Natural killer cell (primary cell): ENCODE measurements at places on chromosomes 6 and 20.

DNA sequence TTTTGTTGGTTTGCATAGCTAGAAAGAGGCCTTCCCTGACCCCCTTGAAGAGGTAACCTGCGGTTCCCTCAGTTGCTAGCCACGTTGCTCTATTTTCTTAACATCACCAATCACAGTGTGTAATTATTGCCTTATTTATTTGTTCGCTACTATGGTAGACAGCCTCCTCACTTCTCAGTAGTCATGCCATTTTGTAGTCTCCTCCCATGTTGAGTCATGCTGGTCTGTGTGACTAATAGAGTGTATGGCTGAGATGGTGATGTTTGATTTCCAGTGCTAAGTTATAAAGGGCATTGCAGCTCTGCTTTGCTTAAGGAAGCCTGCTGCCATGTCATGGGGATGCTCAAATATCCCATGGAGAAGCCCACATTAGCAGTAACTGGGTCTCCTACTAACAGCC is 236.6 kb upstream of the CHD6 start:
- DNase-seq, result no peak

- no peak for DNase-seq
These were observed 183.4 kb upstream of the AKAP12 start for GRCh38 chr6:151056230-151056907.

- no peak for DNase-seq
These were observed 153.1 kb downstream of the RCAN2 start for GRCh38 chr6:46338131-46338530.

DNA sequence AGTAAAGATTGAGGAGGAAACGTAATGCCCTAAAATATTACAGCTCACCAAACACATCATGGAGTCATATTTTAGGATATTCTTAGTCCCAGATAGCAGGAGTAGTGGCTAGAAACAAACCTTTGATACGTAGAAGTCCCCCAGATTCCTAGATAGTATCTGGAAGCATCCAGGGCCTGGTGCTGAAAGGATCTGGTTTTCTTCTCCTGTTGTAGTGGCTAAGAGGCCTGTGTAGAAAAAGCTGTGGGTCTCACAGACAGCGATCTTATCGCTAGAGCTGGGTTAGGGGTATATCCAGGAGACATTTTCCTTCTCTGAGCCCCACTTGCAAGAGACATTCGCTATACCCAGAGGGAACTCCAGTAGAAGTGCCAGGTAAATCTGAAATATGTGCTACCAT is 139.9 kb downstream of the KCNQ5 start:
- DNase-seq, result no peak

DNA sequence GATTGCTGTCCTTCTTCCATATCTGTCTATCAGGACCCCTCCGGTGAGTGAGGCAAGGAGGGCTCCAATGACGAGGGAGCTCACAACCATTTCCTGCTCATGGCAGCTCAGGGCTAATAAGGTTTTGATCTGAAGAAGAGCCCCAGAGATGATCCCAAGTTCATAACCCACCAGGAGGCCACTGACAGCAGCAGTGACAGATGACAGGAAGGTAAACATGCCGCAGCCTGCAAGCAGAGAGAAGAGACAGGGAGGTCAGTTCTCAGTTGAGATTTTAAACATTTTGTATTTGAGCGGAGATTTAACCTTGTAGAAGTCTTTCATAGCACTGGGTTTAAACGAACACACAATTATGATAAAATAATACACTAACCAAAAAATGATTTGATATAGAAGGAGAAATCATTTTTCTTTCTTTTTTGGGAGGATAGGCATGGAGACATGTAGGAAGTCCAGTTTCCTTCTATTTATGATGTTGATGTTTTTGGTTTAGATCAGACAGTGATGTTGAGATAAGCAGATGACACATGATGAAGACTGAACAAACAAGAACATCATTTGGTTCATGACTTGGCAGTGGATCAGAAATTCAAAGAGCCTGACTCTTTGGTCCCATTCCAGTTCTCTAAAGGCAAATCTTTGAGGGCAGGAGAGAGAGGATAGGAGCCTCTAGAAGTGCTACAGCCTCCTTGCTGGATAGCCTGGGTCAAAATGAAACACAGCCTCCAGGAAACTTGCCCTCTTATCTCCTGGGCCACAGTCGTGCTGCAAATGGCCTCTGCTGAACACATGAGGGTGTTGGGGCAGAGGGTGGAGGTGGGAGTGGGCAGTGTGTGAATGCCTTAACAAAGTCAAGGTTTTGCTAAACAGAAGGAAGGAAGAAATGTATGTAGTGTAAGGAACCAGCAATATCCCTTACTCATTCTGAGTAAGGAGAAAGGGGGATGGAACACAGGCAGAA is 22.6 kb downstream of the SLC2A12 start:
- DNase-seq, result no peak
